ENCODE measurements at places on chromosomes 3 and 15.

DNA sequence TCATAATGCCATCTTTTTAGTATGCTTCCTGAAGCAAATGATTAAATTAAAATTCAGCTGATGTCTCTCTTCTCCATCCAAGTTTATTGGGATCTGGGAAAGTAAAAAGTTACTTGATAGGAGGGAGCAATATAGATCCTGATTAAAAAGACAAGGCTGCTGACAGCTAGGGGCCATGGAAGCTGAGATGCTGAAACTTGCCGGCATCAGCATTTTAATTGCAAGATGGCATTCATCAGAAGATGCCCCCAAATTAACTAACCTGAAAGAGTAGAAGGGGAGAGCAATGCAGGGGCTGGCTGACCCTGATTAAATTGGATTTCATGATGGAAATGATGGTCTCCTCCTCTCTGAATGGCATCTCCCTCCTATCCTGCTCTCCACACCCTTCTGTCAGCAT lies 31.1 kb downstream of the CPNE4 start:
- no peak for DNase-seq

DNA sequence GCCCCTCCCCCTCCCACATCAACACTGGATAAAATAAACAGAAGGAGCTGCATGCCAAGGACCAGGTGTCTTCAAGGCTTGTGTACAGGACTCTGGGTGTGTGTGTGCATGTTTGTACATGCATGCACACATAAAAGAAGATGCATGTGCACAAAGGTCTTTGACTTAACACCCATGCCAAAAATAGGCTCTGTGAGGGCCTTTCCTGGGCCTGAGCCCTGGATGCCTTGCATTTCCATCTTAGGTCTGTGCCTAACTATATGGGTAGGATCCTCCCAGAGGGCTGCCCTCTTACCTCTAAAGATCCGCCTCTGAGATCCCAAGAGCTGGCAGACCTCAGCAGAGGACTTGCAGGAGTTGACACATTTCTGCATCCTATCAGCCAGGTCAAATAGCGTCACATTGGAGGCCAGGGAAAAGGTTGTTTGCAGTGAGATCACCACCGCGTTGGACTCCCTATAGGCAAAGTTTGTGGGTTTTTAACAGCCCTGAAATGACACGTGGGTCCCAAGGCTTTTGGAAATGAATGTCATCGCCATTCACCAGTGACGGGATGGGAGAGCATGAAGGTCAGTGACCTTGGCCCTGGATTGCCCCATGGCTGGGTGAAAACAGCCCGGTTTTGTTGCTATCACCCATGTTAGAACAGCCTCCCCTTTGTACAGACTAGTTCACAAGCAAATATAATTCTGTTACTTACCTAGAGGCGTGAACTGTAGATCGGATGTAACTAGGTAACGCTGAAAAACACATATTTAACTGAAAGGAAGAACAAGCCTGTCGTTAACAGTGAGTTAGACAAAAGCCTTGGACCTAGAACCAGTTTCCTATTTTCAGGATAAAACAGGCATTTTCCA lies 54.0 kb downstream of the HEG1 start:
- no peak for DNase-seq

GRCh38 chr15:60678632-60679031 lies 199.7 kb upstream of the ICE2 start:
- no peak for DNase-seq

DNA sequence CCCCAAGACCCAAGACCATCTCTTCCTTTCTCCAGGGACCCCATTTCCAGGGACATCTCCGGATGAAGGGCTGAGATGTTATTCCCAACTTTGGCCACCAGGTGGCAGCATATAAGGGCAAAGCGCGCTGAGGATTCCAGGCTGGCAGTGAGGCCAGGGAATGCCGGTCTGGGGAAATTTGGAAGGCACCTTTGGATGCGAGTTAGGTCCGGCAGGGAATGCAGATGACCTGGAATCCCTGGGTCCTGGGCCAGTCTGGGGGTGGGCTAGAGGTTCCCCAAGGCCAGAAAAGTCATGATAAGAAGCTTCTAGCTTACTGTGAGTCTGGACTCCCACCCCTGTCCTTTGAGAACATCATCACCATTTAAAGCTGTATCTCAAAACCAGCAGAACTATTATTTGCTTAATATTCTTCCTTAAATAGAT lies 1.6 kb upstream of the CHST13 start:
- DNase-seq = no peak

- DNase-seq = no peak
Measured at GRCh38 chr15:52340093-52340492, 44.5 kb upstream of the MYO5C start.

- DNase-seq = no peak
Measured at GRCh38 chr3:169818316-169818715, 5.6 kb upstream of the LRRC34 start.

DNA sequence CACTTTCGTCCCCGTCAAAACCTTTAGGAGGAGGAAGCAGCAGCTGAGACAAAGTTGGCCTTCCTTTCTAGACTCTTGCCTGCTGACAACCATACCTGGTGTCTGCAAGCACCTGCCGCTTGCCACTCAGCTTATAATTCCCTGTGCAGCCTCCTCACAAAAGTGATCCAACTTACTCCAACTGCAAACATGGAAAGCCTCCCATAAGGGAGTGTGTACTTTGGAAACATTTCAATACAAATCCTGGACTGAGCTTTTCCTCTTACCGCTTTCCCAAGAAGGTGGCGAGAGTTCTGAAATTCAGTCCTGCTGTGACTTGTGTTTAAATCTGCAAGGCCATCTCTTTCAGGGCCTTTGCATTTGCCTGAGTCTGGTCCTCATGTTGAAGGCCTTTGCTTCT lies 86.8 kb downstream of the LARS2 start:
- no peak for DNase-seq

- no peak for DNase-seq
Measured at GRCh38 chr3:71587958-71588357, 4.4 kb upstream of the FOXP1 start.

- no peak for DNase-seq
Measured at GRCh38 chr15:37903919-37904625, 30.4 kb upstream of the TMCO5A start.

- DNase-seq = no peak
Measured at GRCh38 chr3:150747886-150748683, 14.9 kb downstream of the SIAH2 start.

DNA sequence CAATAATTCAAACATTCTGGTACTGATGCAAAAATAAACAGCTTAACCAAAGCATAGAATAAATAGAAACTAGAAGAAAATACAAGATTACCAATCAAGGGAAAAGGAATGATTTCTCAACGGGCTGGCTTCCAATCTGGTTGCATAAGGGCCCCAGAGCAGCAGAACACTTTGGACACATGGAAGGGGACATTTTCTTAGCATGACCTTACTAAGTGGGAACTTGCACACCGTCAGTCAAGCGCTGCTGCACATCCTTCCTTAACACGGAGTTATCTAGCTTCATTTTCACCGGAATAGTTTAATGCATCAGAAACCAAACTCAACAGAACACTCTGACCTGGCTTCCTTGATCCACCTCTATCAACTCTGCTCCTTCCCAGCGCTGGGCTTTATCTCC lies 388.5 kb downstream of the VPS13C start:
- no peak for DNase-seq
